ENCODE measurements at places on chromosomes 2 and 18.
A peak's percentile ranks its signal among the peaks of the same experiment; 100 is the strongest.

GRCh38 chr2:170984079-170984478 lies 55.0 kb downstream of the GORASP2 start:
- H3K4me3 ChIP-seq, result no peak overlapping the region
- no peaks in the 10 kb centered on the region for H3K27me3 ChIP-seq
- no peak overlapping the region for H3K27ac ChIP-seq
- peaks cover 6% of the 10 kb centered on the region for H3K36me3 ChIP-seq
- H3K4me1 ChIP-seq, result no peaks in the 10 kb centered on the region

GRCh38 chr2:62794791-62795190 lies 89.3 kb downstream of the EHBP1 start:
- no peak overlapping the region for H3K27ac ChIP-seq
- peaks cover 2% of the 10 kb centered on the region for H3K4me1 ChIP-seq
- no peaks in the 10 kb centered on the region for H3K27me3 ChIP-seq
- no peak for DNase-seq
- no peaks in the 10 kb centered on the region for H3K36me3 ChIP-seq
- no peak overlapping the region for H3K4me3 ChIP-seq

DNA sequence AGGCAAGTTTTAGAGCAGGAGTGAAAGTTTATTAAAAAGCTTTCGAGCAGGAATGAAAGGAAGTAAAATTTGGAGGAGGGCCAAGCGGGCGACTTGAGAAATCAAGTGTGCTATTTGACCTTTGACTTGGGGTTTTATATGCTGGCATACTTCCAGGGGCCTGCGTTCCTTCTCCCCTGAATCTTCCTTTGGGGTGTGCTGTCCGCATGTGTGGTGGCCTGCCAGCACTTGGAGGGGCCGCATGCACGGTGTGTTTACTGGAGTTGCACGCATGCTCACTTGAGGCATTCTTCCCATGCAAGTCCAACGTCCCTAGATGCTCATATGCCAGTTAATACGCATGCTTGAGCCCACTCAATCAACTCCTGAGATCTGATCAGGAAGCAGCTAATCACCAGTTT lies 78.3 kb upstream of the MAP4K4 start:
- H3K4me1 ChIP-seq, result peaks cover 23% of the 10 kb centered on the region
- H3K36me3 ChIP-seq, result no peaks in the 10 kb centered on the region
- H3K27ac ChIP-seq, result no peak overlapping the region
- no peak overlapping the region for H3K4me3 ChIP-seq
- H3K27me3 ChIP-seq, result peaks cover 7% of the 10 kb centered on the region
- DNase-seq, result no peak

DNA sequence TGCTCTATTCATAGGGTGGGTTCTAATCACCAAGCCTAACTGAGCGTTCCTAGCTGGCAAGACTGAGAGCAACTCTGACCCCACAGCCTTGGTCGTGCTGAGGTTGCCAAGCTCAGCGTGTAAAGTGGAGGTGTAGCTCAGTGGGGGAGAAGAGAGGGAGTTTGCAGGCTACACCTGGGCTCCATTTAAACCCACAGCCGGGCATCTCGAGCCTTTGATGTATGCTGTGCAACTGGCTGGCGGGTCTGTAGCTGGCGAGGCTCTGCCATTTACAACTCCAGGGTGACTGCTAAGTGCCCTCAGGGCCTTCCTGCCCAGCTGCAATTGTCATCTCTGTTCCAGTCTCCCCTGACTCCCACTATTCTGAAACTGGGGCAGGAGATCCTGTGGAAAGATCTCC lies 20.0 kb upstream of the CHRNA1 start:
- H3K4me1 ChIP-seq, result peaks cover 14% of the 10 kb centered on the region
- DNase-seq, result no peak
- H3K4me3 ChIP-seq, result no peak overlapping the region
- H3K27ac ChIP-seq, result no peak overlapping the region

GRCh38 chr2:174217869-174218268 lies 30.5 kb downstream of the OLA1 start:
- no peak overlapping the region for H3K4me3 ChIP-seq
- no peak for DNase-seq
- no peaks in the 10 kb centered on the region for H3K4me1 ChIP-seq
- peaks cover 7% of the 10 kb centered on the region for H3K36me3 ChIP-seq
- no peak overlapping the region for H3K27ac ChIP-seq

DNA sequence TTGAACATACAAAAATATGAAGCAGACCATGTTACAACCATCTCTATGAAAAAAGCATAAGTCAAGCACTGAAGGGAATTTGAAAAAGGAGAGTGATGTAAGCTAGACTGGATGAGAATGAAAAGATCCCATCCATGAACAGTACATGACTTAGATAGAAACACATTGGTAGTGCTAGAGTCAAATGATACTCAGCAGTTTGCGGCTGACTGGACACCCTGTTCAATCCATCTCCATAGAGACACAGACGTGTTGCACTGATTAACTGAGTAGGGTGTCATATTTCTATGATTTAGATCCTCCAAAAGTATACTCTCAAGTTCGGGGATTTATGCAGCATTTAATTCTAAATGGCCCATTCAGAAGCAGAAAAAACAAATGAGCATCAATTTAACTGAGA lies 674.3 kb upstream of the NRXN1 start:
- no peaks in the 10 kb centered on the region for H3K36me3 ChIP-seq
- no peak for DNase-seq
- no peak overlapping the region for H3K4me3 ChIP-seq

- H3K27ac ChIP-seq, result no peak overlapping the region
- DNase-seq, result peak; percentile 68
- H3K4me1 ChIP-seq, result peaks cover 17% of the 10 kb centered on the region
- peaks cover 38% of the 10 kb centered on the region for H3K27me3 ChIP-seq
- no peak overlapping the region for H3K4me3 ChIP-seq
- H3K36me3 ChIP-seq, result no peaks in the 10 kb centered on the region
Measured at GRCh38 chr18:76658627-76659026, 163.6 kb upstream of the ZNF516 start.

All from T-helper 2 cell treated with Interferon-gamma antibody and Interleukin-4, amounts not matched to agents 5 μg/mL and 100 μg/mL, for 36 hours (primary cell).